ENCODE measurements at places on chromosomes 7 and 10.

GRCh38 chr7:43594020-43594419 is 11.1 kb downstream of the STK17A start:
- DNase-seq = no peak

- DNase-seq = no peak
Observed at GRCh38 chr7:923108-924041, 31.1 kb downstream of the ADAP1 start.

- no peak for DNase-seq
Observed at GRCh38 chr7:44849885-44850544, 2.1 kb upstream of the H2AZ2 start.

- no peak for DNase-seq
Observed at GRCh38 chr7:101432316-101432715, 69.6 kb downstream of the COL26A1 start.
